Upper lobe of left lung (tissue), 6 donors: ENCODE measurements at places on chromosomes 11 and 22. TPM values are rescaled to one million over a fixed set of nuclear protein-coding genes. Genes with fewer than 3 reads are reported as not detected.

PRRG4 gene
- 14.6 TPM for total RNA-seq

DNA sequence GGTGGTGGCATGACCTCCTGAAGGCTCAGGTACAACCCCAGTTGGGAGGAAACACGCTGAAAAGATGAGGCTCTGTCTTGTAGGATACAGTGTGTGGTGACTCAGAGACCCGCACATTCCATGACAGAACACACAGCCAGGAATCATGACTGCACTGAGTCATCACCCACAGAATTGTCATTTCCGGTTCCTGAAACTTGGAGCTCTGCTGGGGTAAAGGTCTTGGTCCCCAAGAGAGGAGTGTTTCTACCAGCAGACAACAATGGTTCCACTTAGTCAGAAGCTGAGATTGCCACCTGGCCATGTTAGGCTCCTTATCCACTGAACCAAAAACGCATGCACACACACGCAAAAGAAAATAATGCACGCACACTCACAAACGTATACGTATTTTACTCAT, 31.5 kb upstream of the CYB5R3 start:
- H3K4me3 ChIP-seq, result no peak overlapping the region
- DNase-seq, result no peak
- peaks cover 26% of the 10 kb centered on the region for H3K4me1 ChIP-seq
- no peaks in the 10 kb centered on the region for H3K27me3 ChIP-seq
- H3K36me3 ChIP-seq, result no peaks in the 10 kb centered on the region
- no peak overlapping the region for H3K27ac ChIP-seq

GRCh38 chr11:33737362-33737821, 1.2 kb upstream of the CD59 start:
- H3K4me1 ChIP-seq, result peaks cover 37% of the 10 kb centered on the region
- peaks cover 13% of the 10 kb centered on the region for H3K36me3 ChIP-seq
- no peaks in the 10 kb centered on the region for H3K27me3 ChIP-seq
- peak overlapping the region; percentile 98 for H3K27ac ChIP-seq

- peaks cover 13% of the 10 kb centered on the region for H3K4me1 ChIP-seq
- no peaks in the 10 kb centered on the region for H3K36me3 ChIP-seq
- no peaks in the 10 kb centered on the region for H3K27me3 ChIP-seq
- peak within 1 kb of the TSS; percentile 96 for H3K4me3 ChIP-seq
- peak within 1 kb of the TSS; percentile 89 for H3K27ac ChIP-seq
- DNase-seq, result peak; percentile 71
Observed at GRCh38 chr22:42270510-42271190, at the start of gene TCF20. TCF20 (minus strand) TSS chr22:42270653; CDS start chr22:42215305, 55,348 bp downstream.

DNA sequence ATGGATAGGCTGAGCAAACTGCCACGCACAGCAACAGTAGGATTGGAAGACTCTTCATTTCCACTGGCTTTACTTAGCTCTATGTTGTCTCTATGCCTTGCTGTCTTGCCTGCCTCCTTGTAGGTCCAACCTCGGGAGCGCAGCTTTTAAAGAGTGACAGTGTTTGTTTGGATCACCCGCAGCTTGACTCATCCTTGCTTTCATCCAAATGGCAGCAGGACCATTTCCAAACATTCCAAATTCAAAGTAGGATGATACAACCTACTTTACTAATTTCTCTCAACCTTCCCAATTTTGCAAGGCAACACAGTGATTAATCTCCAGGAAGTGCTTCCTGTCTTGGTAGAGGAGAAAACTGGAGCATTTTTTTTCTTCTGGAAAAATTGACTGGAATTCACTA, at the start of gene MMP3:
MMP3 (minus strand) TSS at position 121 of the 400 bp plus-strand sequence; CDS start at position 58, 63 bp downstream.
- no peaks in the 10 kb centered on the region for H3K27me3 ChIP-seq
- no peaks in the 10 kb centered on the region for H3K36me3 ChIP-seq
- no peaks in the 10 kb centered on the region for H3K4me1 ChIP-seq
- H3K27ac ChIP-seq, result no peak within 1 kb of the TSS

WNT7B gene
- total RNA-seq, result 8.7 TPM

C1QTNF4 gene
- total RNA-seq, result not detected

GRCh38 chr11:3632070-3632660, 9.6 kb downstream of the ART5 start:
- DNase-seq, result no peak
- no peak overlapping the region for H3K27ac ChIP-seq
- no peaks in the 10 kb centered on the region for H3K4me1 ChIP-seq
- no peaks in the 10 kb centered on the region for H3K36me3 ChIP-seq
- no peak overlapping the region for H3K4me3 ChIP-seq
- no peaks in the 10 kb centered on the region for H3K27me3 ChIP-seq

CHRNA10 gene
- total RNA-seq, result 1.4 TPM

DNA sequence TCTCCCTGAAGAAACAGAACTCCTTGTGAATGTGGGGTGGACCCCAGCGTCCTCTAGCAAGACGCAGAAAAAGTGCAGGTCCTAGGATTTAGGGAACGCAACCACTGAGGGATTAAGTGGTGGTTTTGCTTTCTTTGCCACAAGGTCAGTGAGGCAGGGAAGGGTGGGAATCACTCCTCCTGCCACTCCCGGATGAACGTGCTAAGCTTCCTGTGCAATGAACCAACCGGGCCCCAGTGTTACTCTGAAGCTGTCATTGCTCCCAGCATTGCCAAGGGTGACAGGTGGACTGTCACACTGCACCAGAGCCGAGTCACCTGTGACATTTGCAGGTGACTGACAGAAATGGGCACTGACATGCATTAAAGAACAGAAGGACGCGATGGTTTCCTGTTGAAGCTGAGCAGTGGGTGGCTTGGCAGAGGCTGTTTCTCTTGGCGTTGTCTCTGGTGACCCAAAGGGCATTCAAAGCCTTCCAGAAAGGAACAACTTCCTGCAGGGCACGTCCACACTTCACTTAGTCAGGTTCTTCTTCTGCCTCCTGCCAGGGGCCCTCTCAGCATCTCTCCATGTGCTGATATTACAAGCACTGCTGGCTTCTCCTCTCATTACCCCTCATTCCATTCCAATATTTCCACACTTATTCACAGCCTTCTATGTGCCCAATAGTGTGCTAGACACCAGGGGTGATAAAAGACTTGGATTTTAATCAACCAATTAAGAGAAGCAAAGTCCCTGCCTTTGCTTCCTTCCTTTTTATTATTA, 9.7 kb downstream of the KIRREL3 start:
- no peaks in the 10 kb centered on the region for H3K36me3 ChIP-seq
- H3K4me3 ChIP-seq, result no peak overlapping the region

GRCh38 chr22:45584621-45585436, 82.1 kb downstream of the FBLN1 start:
- H3K36me3 ChIP-seq, result peaks cover 3% of the 10 kb centered on the region
- no peak overlapping the region for H3K4me3 ChIP-seq
- DNase-seq, result no peak
- H3K27me3 ChIP-seq, result no peaks in the 10 kb centered on the region
- peaks cover 12% of the 10 kb centered on the region for H3K4me1 ChIP-seq

- no peak overlapping the region for H3K4me3 ChIP-seq
- peak; percentile 72 for DNase-seq
- no peaks in the 10 kb centered on the region for H3K36me3 ChIP-seq
- H3K27ac ChIP-seq, result peak overlapping the region; percentile 13
- H3K27me3 ChIP-seq, result no peaks in the 10 kb centered on the region
Observed at GRCh38 chr11:859394-860131, 16.9 kb downstream of the TSPAN4 start.

GRCh38 chr11:112160091-112160848, 3.6 kb downstream of the IL18 start:
- peaks cover 4% of the 10 kb centered on the region for H3K4me1 ChIP-seq
- DNase-seq, result no peak
- no peaks in the 10 kb centered on the region for H3K27me3 ChIP-seq
- H3K36me3 ChIP-seq, result no peaks in the 10 kb centered on the region

DNA sequence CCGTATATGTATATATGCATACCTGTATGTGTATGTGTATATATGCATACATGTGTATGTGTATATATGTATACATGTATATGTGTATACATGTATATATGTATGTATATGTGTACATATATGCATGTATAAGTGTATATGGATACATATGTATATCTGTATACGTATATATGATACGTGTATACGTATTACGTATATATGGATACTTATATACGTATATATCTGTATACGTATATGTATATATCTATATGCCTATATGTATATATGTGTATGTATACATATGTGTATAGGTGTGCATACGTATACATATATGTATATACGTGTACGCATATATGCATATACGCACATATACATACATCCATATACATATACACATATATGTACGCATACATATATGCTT, 681.6 kb upstream of the ANO3 start:
- no peaks in the 10 kb centered on the region for H3K27me3 ChIP-seq
- DNase-seq, result no peak
- no peak overlapping the region for H3K27ac ChIP-seq

DNA sequence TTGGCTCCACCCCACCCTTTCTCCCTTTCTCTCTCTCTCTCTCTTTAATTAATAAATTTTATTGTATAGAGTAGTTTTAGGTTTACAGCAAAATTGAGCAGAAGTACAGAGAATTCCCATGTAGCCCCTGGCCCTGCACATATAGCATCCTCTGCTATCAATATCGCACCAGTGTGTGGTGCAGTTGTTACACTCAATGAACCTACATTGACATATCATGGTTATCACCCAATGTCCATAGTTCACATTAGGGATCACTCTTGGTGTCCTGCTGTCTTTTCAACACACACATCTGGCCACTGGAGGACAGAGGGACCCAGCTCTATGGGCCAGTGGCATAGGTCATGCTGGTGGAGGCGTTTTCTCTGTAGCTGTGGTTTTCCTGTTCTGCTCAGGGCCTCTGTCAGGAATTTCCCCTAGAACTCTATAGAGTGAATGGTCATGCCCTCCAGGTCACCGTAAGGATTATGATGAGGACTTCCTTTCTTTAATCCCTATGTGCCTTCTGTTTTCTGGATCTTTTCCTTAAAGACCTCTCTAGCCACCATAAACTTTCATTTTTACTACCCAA, 98.2 kb upstream of the NAV2 start:
- H3K4me3 ChIP-seq, result no peak overlapping the region
- H3K4me1 ChIP-seq, result no peaks in the 10 kb centered on the region
- no peak overlapping the region for H3K27ac ChIP-seq
- no peaks in the 10 kb centered on the region for H3K27me3 ChIP-seq
- DNase-seq, result no peak
- H3K36me3 ChIP-seq, result no peaks in the 10 kb centered on the region

OR51E2 gene
- not detected for total RNA-seq

YPEL4 gene
- 8.4 TPM for total RNA-seq
